Activated naive CD4-positive, alpha-beta T cell (primary cell): ENCODE measurements at places on chromosomes 16 and 17.

DNA sequence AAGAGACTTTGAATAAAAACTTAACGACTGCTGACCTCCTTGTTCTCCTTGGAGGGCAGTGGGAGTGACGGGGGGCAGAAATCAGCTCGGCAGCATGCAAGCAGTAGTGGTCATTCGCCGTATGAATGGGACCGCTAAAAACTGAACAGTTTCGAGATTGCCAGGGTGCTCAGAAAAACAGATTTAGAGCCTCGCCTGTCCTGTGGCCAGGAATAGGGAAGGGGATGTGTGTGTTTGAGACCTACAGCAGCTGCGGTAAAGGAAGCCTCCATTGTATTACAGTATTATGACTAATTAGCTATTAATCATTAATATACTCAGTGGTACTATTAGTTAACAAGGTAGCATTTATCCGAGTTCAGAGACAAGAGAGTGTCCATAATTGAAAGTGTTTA is 670 bp upstream of the ZNF652 start:
- no peak for DNase-seq

GRCh38 chr17:57943645-57944044 is 11.6 kb downstream of the CUEDC1 start:
- no peak for DNase-seq

DNA sequence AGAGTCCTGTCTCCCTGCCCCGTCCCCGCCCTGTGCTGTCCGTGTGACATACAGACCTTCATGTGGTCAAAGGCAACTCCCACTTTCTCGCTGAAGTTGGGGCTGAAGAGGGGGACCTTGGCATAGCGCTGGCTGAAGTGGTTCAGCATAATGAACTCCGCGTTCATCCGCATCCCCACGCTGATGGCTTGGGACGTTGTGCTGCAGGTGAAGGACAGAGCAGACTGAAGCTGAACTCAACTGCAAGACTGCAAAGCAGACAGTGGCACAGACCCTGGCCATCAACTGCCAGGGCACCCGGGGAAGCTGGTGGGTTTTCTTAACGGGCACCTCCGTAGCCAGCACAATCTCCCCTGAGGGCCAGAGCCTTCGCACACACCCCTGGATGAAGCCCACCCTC is 24.2 kb downstream of the ELAC2 start:
- no peak for DNase-seq

GRCh38 chr16:79047337-79047736 is 553.2 kb downstream of the MAF start:
- no peak for DNase-seq

- DNase-seq = no peak
Measured at GRCh38 chr16:29644973-29645693, 17.9 kb upstream of the SPN start.

DNA sequence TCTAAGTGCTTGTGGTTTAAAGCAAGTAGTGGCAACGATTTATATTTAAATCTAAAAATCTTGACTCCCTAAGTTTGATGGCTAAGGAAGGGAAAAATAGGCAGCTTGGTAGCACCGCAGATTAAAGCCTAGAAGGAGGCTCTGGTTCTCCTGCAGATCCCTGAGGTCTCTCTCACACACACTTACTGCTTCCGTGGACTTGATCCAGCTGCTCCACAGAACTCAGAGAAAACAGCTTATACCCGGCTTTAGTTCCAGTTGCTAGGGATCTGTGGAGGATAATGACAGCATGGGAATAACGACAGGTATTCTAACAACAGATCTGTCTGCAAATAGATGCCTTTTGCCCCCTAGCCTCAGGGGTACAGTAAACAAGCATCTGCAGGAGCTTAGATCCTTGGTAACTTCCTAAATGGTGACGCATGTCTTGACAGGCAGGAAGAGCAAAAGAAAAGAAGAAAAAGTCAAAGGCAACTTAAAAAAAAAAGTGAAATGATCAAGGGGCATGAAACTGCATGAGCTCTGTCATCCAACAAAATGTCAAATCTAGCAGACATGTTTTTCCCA is 4.5 kb downstream of the WIPI1 start:
- no peak for DNase-seq
